Myocyte (in vitro differentiated cells): ENCODE measurements at places on chromosomes 2 and 18.

DNA sequence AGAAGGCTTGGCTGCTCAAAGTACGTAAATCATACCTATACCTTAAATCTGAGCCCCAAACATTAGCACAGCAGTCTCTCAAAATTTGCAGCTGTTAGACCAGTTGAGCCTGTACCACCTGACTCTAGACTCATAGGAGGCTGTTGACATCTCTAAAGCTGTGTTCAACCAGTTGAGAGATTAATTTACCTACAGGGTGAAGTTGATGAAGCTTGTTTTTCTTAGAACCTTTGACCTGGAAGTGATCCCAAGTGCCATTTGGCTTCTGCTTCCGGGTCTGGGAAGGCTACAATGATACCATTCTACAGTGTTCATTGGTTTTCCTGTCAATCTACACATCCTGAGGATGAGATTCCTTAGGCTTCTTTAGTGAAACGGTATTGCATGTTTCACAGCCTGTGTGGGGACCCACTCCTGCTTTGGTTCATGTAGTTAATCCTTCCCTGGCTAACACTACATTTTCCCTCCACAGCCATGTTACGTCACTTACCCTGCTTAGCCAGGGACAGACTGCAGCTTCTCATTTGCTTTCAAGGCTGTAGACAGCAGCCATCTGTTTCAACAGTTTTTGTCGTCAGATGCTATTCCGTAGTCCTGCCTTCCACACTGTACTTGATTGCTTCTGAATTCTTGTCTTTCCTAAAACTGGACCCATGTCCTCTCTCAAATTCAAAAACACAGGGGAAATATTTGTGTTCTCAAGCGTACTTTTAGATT is 4.7 kb upstream of the IL1RL2 start:
- peak; percentile 13 for DNase-seq

DNA sequence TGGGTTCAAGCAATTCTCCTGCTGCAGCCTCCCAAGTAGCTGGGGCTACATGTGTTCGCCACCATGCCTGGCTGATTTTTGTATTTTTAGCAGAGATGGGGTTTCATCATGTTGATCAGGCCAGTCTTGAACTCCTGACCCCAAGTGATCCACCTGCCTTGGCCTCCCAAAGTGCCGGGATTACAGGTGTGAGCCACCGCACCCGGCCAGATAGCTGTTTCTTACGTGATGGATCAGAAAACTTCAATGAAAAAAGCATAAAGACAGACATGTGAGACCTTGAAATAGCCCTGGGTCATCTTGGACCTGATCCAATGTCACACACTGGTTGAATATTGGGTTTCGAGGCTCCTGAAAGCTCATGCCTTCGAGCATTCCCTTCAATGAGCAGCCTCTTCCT is 66.7 kb upstream of the RTN4 start:
- DNase-seq: peak; percentile 59

- DNase-seq: no peak
Observed at GRCh38 chr2:52345676-52346075, 1313.7 kb upstream of the NRXN1 start.

DNA sequence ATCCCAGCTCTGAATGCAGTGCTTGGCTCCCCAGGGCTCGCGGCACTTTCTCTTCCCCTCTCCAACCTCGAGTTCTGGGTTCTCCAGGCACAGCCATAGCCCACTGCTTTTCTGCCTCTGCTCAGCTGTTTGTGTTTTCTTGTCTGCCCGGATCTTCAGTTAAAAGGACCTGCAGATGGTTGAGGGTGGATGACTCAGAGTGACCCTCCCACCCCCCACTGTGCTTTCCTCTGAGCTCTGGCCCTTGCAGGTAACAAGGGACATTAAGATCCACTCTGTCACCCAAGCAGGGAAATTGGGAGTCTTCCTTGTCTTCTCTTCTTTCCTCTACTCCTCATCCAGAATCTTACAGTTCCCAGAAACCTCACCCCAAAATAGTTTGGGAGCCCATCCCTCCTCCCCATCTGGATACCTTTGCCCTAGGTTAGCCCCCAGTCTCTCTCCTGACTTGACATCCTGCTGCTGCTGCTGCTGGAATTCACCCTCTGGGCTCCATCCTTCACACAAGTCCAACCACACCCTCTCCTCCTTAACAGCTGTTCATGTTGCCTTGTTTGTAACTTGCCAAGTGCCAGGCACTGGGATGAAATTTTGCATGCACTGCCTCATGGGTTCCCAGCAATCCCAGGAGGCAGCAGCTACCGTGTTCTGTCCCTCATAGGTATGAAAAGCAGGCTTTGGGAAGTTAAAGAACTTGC is 157.9 kb upstream of the TTC39C start:
- peak; percentile 81 for DNase-seq

GRCh38 chr2:159600752-159601151 is 15.6 kb downstream of the BAZ2B start:
- no peak for DNase-seq

GRCh38 chr2:240401308-240401707 is 34.2 kb upstream of the GPC1 start:
- no peak for DNase-seq

DNA sequence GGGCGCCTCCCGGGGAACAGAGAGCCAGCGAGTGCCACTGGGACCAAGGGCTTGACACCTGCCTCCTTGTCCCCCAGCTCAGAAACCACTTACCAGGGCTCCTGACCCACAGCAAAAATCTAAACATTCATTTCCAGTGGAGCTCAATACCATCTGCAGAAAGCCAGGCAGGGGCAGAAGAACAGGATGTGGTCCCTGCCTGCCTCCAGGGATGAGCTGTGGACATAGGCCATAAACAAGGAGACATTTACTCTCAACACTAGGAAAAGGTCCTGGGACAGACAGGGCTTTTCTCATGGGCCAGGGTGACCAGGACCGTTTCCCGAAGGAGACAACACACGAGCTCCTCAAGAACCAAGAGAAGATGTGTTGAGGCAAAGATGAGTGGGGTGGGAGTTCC is 203.0 kb downstream of the CTIF start:
- no peak for DNase-seq

DNA sequence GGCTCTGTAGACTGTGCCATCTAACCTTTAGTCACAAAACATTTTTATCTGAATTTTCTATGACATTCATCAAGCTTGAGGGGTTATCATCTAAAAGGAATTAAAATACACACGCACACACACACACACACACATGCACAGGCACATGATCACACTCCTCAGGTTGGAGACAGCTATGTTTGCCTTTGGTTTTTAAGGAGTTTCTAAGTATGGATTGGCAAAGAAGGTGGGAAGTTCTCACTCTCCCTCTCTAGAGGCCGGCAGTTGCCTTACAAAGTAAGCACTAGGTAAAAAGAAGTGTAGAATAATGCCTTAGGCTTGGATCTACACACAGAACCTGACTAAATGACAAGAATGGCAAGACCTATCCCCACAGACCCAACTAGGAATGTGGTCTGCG is 437.1 kb downstream of the ZEB2 start:
- no peak for DNase-seq

- peak; percentile 82 for DNase-seq
Observed at GRCh38 chr2:232588680-232589585, 38.4 kb downstream of the EIF4E2 start.

DNA sequence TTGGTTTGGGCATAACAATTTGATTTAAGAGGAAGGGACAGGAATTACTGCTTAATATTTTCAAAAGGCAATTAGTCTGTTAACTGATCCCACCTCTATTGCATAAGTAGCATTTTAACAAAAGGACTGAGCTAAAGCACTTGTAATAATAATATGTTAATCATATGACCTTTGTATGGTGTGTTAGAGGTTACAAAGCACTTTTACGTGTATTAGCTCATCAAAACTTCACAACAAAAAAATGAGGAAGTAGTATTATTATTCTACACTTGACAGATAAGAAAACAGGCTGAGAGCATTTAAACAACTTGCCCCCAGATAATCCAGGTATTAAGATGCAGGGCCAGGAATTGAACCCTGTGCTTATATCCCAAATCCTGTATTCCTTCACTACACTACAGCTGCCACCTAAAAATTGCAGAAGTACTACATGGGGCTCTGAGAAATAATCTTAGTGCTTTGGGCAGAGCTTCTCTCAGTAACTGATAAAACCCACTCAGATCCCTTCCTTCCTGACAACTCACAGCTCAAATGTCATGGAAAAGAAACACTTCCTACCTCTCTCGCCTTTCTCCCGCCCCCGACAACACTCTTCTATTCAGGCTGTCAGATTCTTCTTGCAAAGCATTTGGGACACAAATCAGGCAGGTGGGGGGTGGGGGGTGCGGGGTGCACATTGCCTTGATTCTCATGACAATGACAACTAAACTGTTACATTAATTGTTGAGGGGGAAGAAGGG is 20.7 kb upstream of the KCTD1 start:
- DNase-seq: no peak

DNA sequence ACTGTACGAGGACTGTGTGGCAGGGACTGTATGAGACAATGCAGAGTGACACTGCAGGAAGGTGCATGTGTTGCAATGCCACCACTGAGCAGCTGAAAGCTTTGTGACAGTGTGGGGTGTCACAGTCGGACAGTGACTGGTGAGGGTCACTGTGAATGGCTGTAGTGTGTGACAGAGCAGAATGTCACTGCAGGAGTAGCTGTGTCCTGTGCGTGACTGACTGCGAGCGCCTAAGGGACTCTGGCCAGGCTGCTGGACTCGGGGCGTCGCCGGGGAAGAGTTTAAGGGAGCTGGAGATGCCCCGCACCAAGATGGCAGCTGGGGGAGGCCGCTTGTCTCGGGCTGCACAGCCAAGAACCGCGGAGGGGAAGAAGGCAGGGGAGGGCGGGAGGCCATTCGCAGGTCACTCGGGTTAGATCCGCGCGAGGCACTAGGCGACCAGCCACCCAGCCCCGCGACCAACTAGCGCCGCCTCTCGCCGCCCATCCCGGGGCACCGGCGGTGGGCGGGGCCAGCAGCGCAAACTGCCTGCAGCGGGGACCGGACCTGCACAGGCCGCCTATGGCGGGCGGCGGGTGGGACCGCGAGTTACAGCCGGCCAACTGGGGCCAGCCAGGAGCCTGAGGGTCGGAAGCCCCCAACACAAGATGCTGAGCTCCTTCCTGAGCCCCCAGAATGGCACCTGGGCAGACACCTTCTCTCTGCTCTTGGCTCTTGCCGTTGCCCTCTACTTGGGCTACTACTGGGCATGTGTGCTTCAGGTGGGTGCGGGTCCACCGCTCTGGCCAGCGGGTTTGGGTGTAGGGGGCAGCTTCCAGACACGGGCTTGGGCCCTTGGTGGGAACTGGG is at the start of gene ABHD1:
Gene ABHD1, plus strand, starts transcription at position 514 of the 849 bp plus-strand sequence. Its CDS starts 134 bp downstream, at position 648.
- DNase-seq: peak; percentile 21

DNA sequence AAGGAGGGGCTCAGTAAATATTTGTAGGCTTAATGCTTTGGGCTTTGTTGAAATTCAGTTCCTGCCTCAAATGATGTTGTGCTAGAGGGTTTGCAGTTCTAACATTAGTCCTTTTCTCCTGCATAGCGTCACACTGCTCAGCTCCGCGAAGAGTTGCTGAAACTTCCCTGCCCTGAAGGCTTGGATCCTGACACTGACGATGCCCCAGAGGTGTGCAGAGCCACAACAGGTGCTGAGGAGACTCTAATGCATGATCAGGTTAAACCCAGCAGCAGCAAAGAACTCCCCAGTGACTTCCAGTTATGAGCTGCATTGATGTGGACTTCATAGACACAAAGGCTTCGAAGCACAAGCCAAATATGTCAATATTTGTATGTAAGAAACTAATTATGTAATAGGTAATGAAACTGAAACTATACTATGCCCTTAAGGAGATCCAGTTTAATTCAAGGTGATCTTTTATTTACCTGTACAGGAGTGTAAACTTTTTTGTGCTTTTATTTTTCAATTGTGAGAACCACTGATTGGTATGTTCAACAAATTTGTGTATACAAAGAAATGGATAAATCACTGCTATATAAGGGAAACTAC is 10.2 kb upstream of the TTC27 start:
- no peak for DNase-seq

DNA sequence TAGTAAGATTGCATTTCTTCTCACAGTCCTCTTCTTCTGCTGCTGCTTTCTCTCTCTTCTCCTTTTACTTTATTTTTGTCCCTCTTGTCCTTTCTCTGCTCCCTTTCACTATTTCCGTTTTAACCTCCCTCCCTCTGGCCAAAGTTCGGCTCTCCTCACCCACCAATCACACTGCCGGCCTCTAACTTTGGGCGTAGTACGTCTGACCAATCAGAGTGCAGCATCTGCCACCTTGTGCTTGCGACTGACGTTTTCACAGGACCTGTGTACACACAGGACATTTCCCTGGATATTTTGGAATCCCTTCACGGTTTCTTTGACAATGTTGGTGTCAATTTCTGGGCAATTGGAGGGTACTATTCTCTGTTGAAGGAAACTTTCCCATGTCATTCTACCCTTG is 22.6 kb upstream of the ICOS start:
- no peak for DNase-seq

DNA sequence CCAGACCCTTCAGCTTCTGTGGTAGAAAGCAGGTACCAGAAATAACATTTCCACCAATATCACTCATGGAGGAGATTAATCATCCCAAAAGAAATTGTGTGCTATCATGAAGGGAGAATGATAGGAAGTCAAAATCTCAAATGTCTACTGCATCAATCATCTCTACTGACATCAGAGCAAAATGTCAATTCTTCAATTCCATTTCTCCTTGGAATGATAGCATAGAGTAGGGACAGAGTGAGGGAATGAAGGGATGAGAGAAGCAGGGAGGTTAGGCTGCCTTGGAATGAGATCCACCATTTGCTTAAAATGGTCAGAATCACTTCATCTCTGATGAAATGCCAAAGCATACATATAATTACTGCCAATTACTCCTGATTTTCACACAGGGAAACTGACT is 371.8 kb upstream of the ACVR2A start:
- no peak for DNase-seq

DNA sequence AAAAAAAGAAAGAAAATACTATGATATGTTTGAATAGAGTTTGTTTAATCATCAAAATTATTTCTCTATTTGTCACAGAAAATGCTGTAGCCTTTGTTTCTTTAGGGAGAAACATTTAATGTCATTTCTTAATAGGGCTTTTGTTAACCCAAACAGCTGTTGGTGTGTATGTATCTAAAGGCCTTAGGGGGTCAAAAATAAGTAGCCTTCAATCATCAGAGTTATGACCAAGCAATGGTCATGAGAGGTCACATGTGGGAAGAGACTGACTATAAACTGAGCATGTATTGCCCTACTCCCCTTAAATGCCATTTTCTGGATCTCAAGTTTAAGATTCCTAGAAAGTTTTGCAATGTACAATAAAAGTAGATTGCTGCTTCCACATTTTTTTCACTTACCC is 22.7 kb downstream of the HNMT start:
- DNase-seq: peak; percentile 13

- DNase-seq: no peak
Observed at GRCh38 chr2:236971131-236971821, 114.4 kb upstream of the COPS8 start.

DNA sequence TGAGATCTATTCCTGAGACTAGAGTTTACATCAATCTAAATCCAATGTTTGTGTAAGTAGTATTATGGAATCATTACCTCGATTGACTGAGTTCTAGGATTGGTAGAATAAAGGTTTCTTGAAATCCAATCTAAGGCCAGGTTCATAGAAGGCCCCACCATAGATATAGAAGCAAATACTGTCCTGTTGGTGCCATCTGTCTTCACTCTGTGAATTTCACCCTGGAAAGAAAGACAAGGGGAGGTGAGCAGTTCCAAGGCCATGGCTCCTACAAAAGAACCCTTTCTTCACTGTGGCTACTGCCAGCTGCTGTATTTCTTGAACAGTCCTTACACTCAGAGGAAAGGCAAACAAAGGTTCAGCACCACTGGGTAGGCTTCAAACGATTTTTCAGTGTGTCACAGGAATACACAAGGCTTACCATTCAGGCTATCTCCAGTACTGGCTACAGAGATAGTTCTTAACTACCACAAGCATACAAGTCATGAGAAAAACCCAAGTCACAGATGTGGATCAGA is 137.0 kb downstream of the LRP2 start:
- no peak for DNase-seq
